NCI-H510A (cell line): ENCODE measurements at places on chromosomes 2 and 18.

DNA sequence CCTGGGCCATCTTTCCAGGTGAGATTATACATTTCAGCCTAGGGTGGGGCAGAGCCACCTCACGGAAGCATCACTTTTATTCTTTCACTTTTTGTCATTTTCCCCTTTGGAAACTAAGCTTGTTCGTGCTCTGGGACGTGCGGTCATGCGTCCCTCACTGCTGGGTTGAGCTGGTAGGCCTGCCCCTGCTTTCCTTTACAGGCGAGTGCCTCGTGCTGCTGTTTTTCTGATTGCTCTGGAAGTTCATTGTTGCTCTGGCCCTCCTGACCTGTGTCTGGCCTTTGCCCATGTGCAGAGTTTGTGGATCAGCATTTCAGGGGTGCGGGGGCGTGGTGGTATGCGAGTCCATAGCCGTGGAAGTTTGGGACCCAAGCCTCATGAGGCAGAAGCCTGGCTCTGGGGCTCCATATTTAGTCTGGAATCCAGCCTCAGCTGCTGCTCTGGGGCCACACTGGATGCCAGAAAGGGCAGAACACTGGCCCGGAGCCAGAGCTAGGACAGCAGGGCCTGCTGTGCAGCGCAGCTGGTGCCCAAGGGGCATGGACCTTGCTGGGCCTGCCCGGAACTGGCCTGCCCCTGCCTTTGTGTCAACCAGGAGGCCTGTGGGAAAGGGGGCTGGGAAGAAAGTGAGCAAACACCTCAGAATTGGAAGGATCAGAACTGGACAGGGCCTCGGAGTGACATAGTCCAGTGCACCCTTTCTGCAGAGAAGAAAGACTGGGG, 51.1 kb downstream of the CTIF start:
- DNase-seq: no peak

DNA sequence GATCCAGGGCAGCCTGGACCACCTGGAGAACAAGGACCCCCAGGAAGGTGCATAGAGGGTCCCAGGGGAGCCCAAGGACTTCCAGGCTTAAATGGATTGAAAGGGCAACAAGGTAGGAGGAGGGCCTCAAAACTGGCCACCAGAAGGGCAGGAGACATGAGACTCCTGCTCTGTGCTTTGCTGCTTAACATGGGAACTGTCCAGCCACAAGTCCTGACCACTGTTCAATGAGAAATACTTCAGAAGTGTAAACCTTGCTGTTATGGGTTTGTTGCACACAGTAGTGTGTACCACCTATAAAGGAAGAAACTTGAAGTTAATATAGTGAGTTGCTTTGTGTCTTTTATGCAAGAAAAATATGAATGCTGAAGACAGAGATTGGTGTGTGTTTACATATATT, 44.2 kb upstream of the MFF start:
- no peak for DNase-seq

DNA sequence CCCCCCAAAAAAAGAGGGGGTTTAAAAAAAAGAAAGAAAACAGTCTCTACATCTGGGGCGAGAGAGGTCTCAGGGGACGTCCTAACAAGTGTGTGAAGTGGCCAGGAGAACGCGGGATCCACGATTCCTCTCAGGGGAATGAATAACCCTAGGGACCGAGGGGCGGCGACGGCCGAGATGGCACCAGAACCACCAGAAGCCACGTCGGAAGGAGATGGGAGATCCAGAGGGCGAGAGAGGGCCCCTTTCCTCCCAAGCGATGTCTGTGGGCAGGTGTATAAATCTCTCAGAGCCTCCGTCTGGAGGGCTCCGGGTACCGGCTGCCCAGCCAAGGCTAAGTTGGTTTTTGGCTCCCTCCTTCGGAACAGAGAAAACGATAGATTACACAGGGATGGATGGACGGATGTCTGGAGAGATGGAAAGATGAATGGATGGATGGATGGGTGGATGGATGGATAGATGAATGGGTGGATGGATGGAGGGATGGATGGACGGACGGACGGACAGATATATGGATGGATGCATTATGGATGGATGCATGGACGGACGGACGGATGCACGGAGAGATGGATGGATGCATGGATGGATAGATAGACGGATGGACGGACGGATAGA, 1.7 kb downstream of the EPHA4 start:
- no peak for DNase-seq

DNA sequence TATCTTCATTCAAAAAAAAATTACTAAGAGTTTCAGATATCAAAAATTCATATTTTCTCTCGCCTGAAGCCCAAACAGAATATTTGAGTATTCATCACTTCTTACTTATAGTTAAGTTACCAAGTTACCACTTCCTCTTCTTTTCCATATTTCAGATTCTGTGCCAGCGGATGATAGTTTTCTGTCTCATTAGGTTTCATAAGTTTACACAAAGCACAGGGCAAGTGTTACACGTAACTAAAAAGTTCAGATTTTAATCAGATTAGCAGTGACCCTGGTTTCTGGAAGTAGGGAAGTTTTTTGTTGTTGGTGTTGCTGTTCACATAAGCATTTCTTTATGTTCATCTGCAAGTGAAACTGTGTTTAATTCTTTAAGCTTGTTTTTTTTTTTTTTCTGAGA, 10.2 kb downstream of the AFTPH start:
- no peak for DNase-seq

- no peak for DNase-seq
Observed at GRCh38 chr18:32276906-32277305, 87.1 kb downstream of the MEP1B start.

DNA sequence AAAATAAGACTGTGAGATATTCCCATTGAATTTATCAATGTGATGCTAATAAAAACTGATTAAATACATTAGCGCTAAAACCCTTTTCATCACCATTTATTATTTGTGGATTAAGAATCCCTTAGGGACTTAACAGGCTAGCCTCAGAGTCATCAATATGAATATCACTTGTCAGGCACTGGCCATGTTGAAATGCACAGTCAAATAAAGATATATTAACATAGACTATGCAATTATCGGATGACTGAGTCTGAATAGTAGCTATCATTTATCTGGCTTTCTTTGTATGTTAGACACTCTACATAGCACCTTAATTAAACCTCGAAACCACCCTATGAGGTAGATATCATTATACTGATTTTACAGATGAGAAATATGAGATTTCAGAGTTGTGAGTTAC, 213.6 kb downstream of the RDH14 start:
- DNase-seq: no peak

DNA sequence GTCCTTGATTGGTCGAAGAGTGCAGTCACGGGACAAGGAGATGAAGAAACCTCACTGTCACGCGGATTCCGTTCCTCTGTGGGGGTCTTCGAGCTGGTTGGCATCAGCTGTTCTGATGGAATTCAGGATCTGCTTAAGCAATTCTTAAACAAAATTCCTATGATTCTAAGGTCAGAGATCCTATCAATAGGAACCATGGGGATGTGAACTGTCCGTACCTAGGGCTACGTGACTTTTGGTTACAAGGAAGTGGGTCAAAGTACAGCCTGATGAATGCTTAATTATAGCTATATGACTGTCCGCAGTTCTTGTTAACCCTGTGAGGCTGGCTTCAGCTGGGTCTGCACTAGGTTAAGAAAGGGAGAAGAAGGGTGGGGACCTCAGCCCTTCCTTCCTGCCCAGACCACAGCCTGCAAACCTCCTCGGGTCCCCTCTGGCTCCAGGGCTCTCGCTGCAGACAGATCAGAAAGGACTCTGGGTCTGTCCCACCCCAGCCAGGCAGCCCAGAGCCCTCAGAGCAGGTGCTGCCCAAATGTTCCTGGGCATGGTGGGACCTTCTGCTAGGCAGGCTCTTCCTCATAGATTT, 44.2 kb upstream of the TAF1B start:
- DNase-seq: no peak

DNA sequence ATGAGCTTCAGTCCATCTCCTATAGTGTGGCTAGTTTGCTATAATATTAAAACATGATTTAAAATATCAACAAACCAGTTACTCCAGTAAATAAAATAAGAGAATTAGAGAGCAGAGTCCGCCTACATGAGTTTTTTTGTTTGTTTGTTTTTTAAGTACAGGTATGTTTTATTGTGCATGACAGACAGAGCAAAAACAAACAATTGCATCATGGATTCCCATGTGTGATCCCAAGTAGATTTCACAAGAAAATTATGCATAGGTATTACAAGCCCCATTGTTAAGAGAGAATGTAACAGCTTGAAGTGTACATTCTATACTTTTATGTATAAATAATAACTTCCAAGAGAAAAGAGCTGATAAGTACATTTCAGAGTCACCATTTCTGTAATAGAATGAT, 21.0 kb downstream of the SULT1C3 start:
- DNase-seq: no peak

GRCh38 chr2:118481299-118481698, 366.1 kb downstream of the EN1 start:
- no peak for DNase-seq

GRCh38 chr18:37395631-37396030, 170.0 kb downstream of the CELF4 start:
- DNase-seq: no peak

- DNase-seq: no peak
Observed at GRCh38 chr18:24460388-24460787, at the start of gene HRH4. TSS of gene HRH4 (plus strand) at chr18:24460637. CDS start at chr18:24460729, 92 bp downstream.

- DNase-seq: no peak
Observed at GRCh38 chr2:11454824-11455223, 11.1 kb downstream of the E2F6 start.

DNA sequence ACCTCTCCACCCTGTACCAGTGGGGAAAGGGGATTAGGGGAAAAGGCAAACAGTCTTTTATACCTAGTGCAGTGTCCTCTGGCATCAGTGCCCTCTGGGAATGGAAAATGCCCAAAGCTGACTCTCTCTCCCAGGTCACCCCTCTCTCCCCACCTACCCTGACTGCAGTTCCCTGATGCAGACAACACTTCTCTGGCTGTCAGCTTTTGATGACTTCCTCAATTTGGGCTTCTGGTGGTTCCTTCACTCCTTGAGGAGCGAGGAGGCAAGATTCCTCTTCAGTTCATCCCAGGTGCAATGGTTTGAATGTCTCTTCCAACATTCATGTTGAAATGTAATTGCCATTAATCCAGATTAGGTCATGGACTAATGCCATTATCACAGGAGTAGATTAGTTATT, 19.7 kb upstream of the PPM1B start:
- DNase-seq: no peak

GRCh38 chr2:172836347-172836821, 100.7 kb downstream of the RAPGEF4 start:
- peak; percentile 66 for DNase-seq

DNA sequence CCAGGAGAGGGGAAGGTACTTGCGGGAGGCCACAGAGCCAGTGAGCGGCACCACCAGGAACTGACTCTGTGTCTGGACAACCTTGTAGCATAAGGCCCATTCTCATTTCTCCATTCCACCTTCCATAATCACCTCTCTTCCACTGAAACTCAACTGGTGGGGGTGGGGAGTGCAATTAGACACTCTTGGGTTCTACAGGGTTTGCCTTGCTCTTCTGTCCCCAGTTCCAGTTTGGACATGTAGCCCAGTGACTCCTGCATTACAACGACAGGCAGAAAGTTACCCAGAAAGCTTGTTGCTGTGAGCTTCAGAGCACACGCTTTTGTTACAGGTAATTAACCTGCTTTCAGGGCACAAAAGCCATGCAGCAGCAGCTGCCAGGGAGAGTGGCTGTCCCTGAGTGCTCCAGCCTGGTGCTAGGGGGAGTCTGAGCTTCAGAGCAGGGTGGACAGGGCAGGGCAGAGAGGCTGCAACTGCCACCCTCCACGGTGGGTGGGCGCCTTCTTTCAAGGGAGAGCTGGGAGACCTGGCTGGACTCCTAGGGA, 65.2 kb downstream of the COPS8 start:
- no peak for DNase-seq

DNA sequence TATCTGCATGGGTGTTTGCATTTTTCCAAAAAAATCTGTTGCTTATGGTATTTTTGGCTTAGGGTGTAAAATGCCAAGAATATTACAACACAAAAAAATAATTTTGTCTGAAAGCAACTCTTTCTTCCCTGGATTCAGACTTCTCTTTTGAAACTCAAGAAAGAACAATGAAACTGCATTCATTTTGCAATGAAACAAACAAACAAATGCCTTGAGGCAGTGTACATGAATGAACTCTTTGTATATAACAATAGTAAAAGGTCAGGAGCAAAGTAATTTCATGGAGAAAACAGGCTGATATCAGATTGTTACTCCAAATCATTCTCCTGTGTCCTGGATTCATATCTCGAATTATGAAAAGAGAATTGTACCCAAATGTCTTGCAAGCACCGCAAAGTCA, 301.6 kb upstream of the CDH20 start:
- DNase-seq: no peak

- no peak for DNase-seq
Observed at GRCh38 chr18:11005528-11005927, 143.8 kb downstream of the PIEZO2 start.

DNA sequence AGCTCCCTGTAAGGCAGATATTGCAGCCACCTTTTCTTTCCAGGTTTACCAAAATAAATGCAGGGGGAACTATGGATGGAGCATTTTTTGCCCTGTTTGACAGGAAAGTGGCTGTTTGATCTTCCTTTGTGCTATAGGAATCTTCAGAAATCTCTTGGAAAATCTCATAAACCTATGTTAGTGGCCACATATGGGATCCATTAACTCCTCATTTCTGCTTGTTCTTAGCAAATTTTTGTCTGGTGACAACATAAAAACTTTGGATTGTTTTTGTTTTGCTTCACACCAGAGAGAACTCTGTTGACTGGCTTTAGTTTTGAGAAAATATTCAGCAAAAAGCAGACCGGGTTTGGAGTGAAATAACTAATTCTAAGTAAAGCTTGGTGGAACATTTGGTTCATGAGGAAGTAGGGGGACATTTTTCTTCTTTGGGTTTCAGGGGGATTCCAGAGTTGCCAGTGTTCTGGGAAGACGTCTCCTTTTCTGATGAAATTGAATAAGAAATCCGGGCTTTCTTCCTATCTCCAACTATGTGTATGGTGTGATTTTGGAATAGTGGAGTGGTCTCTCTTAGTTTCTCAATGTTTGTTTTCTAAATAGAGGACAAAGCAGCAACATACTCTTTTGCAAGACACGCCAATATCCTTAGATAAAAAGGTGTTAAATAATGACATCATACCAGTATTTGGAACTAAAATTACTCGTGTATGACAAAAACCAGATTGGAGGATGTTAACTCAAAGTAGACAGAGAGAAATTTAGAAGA, 174.4 kb downstream of the ICOS start:
- DNase-seq: no peak

DNA sequence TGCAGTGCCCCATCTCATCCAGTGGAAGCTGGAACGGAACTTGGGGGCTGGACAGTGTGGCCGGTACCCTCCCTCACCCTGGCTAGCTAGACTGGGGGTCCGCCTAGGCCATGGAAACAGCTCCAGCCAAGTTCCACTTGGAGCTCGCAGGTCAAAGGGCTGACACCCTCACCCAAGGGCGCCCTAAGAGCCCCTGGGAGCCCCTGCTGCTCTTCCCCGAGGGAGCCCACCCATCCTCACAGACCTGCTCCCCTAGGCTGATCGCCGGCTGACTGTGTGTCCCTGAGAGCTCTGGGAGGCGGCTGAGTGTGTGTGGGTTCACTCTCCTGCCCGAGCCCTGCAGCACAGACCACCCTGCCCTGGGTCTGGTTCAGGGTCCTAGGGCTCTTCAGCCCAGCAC, 118.2 kb upstream of the OTOS start:
- no peak for DNase-seq

- DNase-seq: no peak
Observed at GRCh38 chr18:36185157-36185556, 2.1 kb upstream of the MOCOS start.
